ENCODE measurements at places on chromosomes 1 and 21.

- no peak for DNase-seq
Measured at GRCh38 chr1:92837062-92837461, 5.2 kb downstream of the RPL5 start.

- peak; percentile 69 for DNase-seq
Measured at GRCh38 chr1:77430966-77431690, 149.3 kb downstream of the AK5 start.

DNA sequence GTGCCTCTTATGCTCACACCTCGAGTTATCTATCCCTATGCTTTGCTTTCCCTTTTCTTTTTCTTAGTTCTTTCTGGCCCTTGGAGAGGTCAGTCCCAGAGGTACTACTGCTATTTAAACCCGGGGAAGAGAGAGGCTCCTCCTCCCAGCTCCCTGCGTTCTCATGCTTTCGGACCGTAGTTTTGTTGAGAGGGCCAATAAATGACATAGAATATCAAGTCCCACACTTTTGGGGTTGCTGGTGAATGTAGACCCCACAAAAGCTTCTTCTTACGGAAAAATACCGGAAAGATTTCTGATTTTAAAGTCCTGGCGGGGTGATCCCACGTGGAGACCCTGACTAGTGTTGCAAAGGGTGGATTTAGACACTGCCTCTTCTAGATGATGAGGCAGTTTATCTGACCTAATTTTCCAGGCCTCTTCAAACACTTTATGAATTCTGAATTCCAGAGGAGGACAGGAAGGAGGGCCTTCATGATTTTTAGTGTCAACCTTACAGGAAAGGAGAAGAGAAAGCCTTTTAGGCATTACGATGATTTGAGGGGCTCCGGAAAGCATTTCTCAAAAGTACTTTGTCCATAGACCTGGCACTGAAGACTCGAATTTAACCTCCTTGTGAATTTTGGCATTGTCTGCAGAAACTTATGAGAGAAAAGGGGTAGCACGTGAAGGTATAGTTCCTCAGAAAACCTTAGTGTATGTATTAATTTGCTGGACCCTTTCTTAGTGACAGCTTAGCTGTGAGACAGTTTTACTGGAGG is 694 bp downstream of the TMEM167B start:
- peak; percentile 71 for DNase-seq

DNA sequence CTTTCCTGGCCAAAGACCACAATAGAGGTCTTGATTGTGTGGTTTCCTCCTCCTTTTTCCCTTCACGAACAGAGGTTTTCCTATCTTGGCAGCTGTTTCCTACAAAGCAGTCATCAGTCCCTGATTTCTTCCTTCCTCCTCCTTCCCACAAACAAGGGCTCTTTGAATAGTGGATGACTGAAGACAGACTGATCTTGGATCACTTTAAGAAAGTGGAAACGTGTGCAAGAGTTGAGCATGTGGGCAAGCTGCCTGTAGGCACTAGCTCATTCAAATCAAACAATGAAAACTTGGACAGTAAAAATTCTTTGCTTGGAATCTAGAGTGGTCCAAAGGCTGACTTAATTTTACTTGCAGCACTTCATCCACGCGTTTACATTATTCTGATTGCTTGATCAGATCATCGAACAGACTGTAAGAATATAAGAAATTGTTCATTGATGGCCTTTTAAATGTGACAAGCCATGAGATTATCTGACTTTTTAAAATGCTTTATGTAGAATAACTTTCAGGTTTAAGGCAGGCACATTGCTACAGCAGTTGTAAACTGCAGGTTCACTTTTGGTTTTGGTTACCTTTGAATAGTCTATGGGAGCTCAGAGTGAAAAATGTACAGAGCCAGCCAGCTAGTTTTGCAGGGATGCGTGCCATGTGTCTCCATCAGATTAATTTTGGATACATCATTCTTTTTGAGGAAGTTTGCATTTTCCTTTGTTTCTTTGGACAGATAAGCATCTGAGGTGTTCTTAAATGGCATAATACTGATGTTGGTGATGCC is 34.4 kb downstream of the ADGRL2 start:
- DNase-seq = no peak

DNA sequence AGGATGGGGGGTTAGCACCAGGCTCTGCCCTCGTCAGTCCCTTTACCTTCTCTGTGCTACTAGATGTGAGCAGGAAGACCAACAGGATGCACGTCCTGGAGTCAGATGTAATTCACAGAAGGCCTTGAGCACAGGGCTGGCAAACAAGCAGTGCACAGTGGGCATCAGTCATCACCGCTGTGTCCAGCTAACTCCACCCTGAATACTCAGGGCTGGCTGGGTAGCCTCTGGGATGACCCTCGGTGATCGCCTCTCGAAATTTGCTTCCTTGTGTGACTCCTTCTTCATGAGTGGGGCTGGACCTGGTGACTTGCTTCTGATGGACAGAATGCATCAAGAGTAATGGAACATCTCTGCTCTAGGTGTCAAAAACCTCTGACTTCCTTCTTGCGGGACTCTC is 92.2 kb upstream of the TMPRSS2 start:
- no peak for DNase-seq

DNA sequence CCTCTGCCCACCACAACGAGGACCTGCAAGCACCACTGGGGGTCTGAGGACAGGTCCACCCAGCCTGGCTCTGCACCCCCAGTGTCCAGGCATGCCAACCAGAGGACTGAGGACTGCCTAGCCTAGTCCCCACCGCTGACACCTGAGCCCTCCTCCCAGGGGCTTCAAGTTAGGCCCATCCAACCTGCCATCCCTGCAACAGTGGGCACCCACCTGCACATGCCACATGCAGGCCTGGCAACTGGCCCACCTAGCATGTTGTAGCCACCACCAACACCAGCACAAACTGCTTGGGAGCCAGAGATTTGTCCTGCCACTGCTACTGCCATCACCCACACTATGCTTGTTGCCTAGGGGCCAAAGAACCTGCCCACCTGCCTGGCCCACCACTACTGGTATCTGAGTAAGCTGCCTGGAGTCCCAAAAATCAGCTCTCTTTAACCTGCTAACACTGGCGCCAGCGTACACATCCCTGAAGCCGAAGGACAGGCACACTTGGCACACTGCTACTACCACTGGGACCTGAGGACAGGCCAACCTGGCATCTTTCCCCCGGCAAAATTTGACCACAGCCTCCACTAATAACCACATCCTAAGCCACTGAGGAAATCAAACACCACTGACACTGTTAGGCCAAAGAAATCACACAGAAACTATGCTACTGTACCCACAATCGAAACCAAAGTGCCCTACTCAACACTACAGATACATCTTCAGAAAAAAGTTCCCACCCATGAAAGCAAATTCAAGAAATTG is 61.5 kb downstream of the PSMG1 start:
- no peak for DNase-seq

GRCh38 chr1:17066361-17067068 is 12.7 kb upstream of the SDHB start:
- no peak for DNase-seq

DNA sequence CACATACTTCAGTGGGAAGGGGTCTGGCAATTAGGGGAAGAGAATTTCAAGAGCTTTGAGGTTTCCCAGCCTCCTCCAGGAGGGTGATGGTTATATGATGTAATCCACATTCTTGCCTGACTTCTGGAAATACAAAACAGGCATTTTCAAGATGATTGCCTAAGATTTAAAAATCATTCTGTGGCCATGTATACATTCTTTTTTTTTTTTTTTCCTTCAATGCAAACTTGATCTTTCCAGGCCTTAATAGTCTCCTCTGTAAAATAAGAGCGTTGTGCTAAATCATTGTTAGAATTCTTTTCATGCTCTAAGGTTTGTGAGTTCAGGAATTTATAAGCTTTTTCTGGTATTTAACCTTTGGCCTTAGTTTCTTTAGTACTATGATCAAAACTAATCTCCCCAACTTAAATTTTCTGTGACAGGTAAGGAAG is 192.3 kb upstream of the HMCN1 start:
- DNase-seq = peak; percentile 39

GRCh38 chr21:44331650-44332307 is 7.4 kb downstream of the CFAP410 start:
- DNase-seq = no peak

DNA sequence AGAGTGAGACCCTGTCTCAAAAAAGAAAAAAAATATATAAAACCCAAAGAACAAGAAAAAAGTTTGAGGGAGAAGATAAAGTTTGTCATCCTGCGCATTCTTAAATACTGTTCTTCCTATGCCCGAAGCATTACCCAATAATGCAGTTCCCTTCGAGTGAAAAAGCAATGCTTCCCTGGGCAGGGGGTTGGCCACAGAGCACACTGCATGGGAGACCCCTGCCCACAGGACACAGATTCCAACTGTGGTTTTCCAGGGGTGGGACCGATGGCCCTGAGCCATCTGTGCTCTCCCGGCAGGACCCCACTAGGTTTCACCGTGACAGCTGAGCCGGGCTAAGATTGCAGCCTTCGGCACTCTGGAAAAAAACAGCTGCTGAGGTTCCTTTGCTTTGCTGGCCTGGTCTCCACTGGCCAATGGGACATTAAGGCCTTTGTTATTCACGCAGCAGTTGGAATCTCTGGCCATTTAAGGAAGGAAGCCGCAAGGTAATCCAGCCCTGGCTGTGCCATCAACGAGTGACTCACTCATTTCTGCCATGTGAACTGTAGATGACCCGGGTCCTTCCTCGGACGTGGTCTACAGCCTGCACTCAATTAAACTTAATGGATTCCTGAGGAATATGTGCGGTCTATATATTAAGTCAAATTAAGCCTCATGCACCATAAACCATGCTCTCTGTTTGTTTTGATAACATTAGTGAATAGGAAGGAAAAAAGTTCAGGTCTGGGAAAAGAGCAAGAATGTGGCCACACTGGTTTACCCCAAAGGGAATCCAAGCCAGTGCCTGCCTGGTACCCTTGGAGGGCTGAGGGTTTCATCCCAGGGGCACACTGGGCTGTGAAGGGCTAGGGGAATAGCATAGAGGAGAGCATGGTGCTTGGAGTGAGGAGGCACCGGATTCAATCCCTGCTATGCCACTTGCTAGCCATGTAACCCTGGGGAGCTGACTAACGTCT is 163.2 kb downstream of the ZBTB18 start:
- DNase-seq = peak; percentile 85

- no peak for DNase-seq
Measured at GRCh38 chr1:221148660-221149059, 269.4 kb downstream of the HLX start.

- no peak for DNase-seq
Measured at GRCh38 chr1:200973937-200974657, 49.4 kb downstream of the KIF21B start.

- no peak for DNase-seq
Measured at GRCh38 chr1:90510143-90510542, 207.0 kb downstream of the BARHL2 start.

DNA sequence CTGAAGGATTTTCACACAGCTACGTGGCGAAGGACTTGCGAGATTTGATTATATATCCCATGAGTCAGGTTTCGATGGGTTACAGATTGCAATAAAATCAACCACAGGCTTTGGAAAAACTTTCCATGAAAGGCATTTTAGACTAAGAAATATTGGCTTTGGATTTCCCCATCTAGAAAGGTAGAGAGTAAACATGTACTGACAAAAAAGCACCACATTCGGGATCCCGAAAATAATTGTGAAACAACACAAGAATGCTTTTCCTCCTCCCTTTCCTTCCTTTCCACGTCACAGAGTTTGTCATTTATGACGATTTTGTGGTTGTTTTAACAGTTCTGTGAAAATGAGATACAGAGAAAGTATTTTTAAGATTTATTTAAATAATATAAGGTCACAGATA is 38.5 kb downstream of the TGFB2 start:
- DNase-seq = no peak

DNA sequence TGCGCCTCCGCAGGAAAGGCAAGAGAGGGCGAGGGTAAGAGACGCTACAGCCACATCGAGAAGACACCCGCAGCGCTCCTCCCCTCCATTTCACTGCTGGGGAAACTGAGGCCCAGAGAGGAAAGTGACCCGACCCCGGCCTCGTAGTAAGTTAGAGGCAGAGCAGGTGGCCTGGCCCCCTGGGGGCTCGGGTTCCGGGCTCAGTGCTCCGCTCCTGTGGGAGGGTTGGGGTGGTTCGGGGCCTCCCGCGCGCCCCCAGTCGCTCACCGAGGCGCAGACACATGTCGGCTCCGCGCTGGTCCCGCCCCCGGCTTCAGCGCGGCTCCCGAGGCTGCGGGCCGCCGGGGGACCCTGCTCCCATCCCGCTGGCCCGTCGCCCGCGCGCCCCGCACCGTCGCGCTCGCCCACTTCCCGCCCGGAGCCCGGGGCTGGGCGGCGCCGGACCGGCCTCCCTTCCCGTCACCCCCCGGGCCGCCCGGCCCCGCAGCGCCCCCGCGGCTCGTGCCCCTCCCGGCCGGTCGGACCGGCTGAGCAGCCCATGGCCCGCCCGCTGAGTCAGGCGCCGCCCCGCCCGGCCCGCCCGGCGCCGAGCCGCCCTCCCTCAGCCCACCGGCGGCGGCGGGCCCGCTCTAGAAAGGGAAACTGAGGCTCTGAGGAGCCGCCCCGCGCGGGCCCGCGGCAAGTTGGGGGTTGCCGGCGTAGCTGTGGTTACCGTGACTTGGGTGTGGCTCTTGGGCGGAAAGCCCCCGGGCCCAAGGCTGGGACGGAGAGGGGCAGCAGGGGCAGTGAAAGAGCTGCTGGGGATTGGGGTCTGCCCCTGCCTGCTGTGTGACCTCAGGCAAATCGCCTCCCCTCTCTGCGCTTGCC is at the start of gene TMEM54:
Gene TMEM54, minus strand, starts transcription at position 434 of the 867 bp plus-strand sequence. Its CDS starts 151 bp downstream, at position 283.
- no peak for DNase-seq

GRCh38 chr1:64245495-64245894 is 42.1 kb downstream of the UBE2U start:
- DNase-seq = peak; percentile 55

DNA sequence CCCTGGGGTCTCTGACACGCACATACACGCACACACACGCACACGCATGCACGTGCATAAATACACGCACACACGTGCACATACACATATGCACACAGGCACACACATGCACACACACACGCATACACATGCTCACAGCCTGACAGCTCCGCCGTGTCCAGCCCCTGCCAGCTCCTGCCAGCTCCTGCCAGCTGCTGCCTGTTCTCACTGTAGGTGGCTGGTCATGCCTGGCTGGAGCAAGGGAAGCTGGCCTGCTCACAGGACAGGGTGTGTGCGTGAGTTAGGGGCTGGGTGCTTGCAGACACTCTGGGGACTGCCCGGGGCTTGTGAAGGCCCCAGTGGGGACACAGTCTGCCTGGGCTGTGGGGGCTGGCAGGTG is 4.9 kb downstream of the PLCH2 start:
- DNase-seq = no peak
